Activated CD4-positive, alpha-beta T cell treated with anti-CD3 and anti-CD28 coated beads for 36 hours (primary cell): ENCODE measurements at places on chromosomes 3 and 15. TPM values are rescaled to one million over a fixed set of nuclear protein-coding genes. Genes with fewer than 3 reads are reported as not detected.

DNA sequence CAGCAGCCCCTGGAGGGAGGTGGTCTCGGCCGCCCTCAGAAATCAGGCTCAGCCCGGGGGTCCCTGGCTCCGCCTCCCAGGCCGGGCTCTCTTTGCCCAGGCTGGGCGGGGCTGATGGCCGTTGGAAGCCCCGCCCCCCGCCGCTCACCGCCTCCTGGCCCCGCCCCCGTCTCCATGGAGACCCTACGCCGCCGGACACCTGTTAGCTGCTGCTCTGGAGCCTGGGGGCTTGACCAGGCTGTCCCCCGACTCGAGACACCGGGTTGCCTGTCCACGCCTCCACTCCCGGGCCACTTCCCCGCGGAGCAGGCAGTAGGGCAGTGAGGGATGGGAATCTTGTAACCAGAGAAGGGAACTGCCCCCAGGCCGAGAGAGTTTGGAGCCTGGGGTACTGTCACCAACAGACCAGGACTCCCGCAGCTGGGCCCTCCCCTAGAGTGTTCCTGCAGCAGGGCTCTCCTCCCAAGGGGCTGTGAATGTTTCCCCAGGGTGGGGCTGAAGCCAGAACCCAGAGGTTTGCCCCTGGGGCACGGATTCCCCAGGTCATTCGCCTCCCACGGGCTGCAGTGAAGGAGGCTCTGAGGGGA lies 27.8 kb upstream of the RPL32 start:
- H3K4me1 ChIP-seq, result peaks cover 9% of the 10 kb centered on the region
- H3K4me3 ChIP-seq, result no peak overlapping the region
- H3K27ac ChIP-seq, result no peak overlapping the region
- H3K27me3 ChIP-seq, result peaks cover 8% of the 10 kb centered on the region
- H3K36me3 ChIP-seq, result no peaks in the 10 kb centered on the region

- H3K4me3 ChIP-seq, result no peak overlapping the region
- DNase-seq, result no peak
- no peak overlapping the region for H3K27ac ChIP-seq
- no peaks in the 10 kb centered on the region for H3K36me3 ChIP-seq
- no peaks in the 10 kb centered on the region for H3K27me3 ChIP-seq
- H3K4me1 ChIP-seq, result no peaks in the 10 kb centered on the region
Observed at GRCh38 chr3:197498499-197499241, 57.1 kb downstream of the BDH1 start.

The NR2E3 gene
- not detected for total RNA-seq

DNA sequence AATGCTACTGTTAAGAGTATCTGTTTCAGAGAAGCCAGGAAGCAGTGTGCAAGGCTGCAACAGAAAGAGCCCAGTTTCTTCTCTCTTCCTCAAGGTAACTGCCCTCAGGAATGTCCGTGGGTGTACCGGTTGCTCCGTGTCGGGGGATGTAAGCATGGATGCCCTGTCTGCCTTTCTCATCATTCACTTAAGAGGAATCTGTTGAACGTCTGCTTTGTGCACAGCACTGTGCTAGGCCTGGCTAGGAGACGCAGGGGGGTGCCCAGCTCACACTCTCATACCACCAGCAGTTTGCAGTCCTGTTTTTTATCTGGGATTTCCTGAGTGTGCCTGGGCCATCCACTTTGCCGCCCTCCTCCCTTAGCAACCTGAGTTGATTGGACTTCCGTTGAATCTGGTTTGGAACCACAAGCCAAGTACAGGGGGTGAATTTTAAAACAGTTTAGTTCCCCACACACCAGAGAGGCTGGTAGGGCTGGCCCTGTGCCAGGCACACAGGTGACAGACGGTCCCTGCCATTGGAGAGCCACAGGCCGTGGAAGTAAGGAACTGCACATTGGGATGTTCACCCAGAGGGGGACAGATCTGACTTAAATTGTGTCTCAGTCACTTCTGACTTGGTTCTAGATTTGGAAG lies 11.2 kb downstream of the BOC start:
- no peaks in the 10 kb centered on the region for H3K36me3 ChIP-seq
- no peak for DNase-seq
- H3K27ac ChIP-seq, result no peak overlapping the region
- peaks cover 10% of the 10 kb centered on the region for H3K4me1 ChIP-seq
- no peak overlapping the region for H3K4me3 ChIP-seq
- H3K27me3 ChIP-seq, result peaks cover 13% of the 10 kb centered on the region

DNA sequence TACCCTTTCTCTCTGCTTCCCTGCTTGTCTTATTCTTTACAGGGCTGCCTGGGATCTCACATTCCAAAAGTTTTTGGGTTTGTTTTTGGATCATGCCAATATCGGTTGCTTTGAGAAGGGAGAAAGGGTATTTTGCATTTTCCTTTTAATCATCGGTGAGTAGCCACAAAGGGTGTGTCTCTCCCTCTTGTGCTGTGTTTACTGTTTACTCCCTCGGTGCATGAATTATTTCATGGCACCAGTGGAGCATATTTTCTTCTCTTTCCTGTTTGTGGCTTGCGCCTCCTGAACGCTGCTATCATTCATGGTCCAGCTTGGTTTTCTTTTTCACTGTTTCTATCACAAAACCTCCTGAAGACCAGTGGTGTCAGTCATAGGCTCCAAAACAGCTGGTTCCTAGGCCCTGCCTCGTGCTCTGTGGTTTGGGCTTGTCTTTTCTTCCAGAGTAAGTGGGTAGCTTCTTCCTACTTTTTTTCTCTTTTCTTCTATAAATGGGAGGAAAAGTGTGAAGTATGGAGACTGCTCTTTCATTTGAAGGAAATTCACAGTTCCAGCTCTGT lies 54.9 kb downstream of the IGF1R start:
- H3K4me3 ChIP-seq, result no peak overlapping the region
- peaks cover 35% of the 10 kb centered on the region for H3K4me1 ChIP-seq
- DNase-seq, result no peak
- H3K27ac ChIP-seq, result no peak overlapping the region

The ZNF80 gene
- total RNA-seq, result 0.23 TPM

DNA sequence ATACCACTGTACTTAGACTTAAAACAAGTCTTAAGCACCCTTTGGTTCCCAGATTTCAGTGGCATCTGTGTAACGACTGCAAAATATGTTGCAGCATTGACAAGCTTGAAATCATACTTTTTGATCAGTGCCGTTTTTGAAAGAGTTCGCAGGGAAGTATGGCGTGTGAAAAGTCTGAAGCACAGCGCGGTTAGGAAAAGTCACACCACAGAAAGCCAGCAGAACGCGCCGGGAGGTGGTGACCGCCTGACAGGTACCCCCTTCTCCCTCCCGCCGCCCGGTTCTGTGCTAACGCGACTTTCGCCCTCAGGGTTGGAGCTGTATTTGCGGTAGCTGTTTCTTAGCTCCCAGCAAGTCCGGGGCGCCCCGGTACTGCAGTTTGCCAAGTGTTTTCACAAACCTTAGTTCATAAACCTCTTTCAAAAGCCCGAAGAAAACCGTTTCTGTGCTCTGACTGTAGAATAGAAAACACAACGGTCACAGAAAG lies 481 bp upstream of the CRYBG3 start:
- H3K27me3 ChIP-seq, result peaks cover 27% of the 10 kb centered on the region
- no peaks in the 10 kb centered on the region for H3K36me3 ChIP-seq
- H3K4me1 ChIP-seq, result peaks cover 18% of the 10 kb centered on the region

The SLC6A1 gene
- total RNA-seq, result not detected

The GASK1A gene
- total RNA-seq, result not detected

The RRP9 gene
- 38.2 TPM for total RNA-seq

DNA sequence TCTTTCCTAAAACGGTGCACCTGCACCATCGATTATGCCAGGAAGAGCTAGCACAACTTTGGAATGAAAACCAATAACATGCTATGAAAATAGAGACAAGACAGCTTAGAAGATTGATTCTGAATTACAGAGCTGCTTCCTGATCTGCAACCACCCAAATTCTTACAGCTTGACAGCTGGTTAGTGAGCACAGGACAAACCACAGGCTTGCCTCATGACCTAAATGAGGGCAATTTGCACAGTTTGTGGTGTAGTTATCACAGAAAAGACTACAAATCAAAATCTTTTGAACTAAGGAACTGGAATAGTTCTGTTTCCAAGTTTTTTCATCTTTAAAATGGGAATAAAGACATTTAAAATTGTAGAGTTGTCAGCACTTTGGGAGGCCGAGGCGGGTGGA lies 533.5 kb downstream of the NAALADL2 start:
- DNase-seq, result no peak
- H3K4me1 ChIP-seq, result no peaks in the 10 kb centered on the region
- H3K27me3 ChIP-seq, result no peaks in the 10 kb centered on the region
- H3K4me3 ChIP-seq, result no peak overlapping the region

DNA sequence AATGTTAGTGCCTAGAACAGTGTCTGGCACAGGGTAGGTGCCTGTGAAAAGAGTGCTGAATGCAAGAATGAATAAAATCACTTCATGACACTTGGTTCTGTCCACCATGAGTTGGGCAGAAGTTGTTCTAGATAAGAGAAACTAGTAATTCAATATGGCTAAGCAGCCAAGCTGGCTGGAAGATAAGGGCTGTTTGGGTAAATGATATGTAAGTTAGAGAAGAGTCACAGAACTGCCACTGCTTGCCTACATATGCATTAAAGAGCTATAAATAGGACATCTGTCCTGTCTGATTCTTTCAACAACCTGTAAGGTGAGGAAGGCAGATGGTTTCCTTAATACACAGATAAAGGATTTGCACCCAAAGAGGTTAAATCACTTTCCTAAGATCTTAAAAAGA lies 13.1 kb downstream of the MTMR10 start:
- H3K27ac ChIP-seq, result no peak overlapping the region
- H3K27me3 ChIP-seq, result no peaks in the 10 kb centered on the region
- no peak overlapping the region for H3K4me3 ChIP-seq
- no peak for DNase-seq
- H3K4me1 ChIP-seq, result peaks cover 16% of the 10 kb centered on the region
- H3K36me3 ChIP-seq, result peaks cover 16% of the 10 kb centered on the region

DNA sequence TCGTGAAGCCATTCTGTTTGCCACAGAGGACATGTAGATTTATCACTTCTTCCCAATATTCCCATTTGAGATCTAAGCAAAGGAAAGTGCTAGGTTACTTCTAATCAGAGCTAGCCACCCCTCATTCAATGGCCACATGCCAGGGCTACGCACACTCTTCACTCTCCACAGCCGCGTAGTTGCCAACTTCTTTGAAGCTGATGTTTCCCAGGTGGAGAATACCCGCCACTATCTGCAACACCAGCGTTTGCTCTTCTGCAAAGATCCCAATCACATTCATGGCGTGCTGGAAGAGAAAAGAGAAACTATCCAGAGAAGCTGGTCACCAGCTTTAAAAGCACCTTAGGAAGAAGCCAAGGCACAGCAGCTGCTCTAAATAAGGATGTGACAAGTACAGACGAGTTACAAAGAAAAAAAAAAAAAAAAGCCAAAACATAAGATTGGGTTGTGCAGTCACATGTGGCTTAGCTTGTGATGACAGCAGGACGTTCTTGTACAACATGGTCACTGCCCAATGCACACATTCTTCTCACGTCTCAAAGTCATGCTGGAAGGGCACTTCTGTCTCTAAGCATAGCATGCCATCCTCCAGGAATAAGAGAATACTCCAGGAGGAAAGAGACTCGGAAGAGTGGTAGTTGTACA lies 16.4 kb downstream of the LDHAL6B start:
- no peak overlapping the region for H3K27ac ChIP-seq
- H3K4me3 ChIP-seq, result no peak overlapping the region
- H3K27me3 ChIP-seq, result peaks cover 4% of the 10 kb centered on the region
- DNase-seq, result no peak
- no peaks in the 10 kb centered on the region for H3K36me3 ChIP-seq

The VGLL3 gene
- total RNA-seq, result not detected

- no peaks in the 10 kb centered on the region for H3K36me3 ChIP-seq
- DNase-seq, result no peak
- no peaks in the 10 kb centered on the region for H3K27me3 ChIP-seq
- H3K4me3 ChIP-seq, result no peak overlapping the region
- H3K4me1 ChIP-seq, result no peaks in the 10 kb centered on the region
Observed at GRCh38 chr3:81789691-81790090, 28.2 kb upstream of the GBE1 start.

DNA sequence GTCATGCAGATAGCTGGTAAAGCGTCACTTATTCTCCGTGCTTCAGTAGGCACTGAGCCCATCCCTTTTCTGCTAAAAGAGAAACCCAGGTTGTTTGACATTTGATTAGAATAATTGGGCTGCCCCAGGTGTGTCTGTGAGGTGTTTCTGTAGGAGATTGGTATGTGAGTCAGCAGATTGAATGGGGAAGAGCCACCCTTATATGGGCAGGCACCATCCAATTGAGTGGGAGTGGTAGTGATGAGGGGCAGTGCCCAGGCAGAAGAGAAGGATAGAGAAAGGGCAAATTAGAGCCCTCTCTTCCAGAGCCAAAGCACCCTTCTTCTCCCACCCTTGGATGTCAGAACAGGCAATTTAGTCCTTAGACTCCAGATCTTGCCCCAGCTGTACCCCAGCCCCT lies 384.3 kb upstream of the GBE1 start:
- no peak overlapping the region for H3K27ac ChIP-seq
- no peak for DNase-seq
- H3K4me3 ChIP-seq, result no peak overlapping the region
- H3K27me3 ChIP-seq, result no peaks in the 10 kb centered on the region
- no peaks in the 10 kb centered on the region for H3K4me1 ChIP-seq

- no peak for DNase-seq
- H3K27ac ChIP-seq, result no peak overlapping the region
- H3K4me3 ChIP-seq, result no peak overlapping the region
- H3K36me3 ChIP-seq, result no peaks in the 10 kb centered on the region
Observed at GRCh38 chr15:83846847-83847246, 192.9 kb downstream of the ADAMTSL3 start.

DNA sequence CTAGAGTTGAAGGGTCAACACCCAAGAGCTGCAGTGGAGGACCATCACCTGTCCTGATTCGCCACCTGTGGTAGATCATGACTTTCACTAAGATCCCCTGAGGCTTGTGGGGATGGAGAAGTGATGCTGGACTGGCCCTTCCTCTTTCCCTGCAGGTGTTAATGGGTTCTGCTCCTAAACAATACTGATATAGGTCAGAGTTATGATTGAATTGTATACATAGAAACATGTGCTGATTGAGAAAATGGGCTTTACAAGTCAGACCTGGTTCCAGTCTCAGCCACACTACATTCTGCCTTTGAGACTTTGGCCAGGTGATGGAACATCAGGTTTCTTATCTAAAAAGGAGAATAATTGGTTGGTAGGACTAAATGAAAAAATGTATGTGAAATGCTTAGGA lies 418.9 kb upstream of the TPRG1 start:
- H3K4me3 ChIP-seq, result no peak overlapping the region
- H3K36me3 ChIP-seq, result peaks cover 2% of the 10 kb centered on the region
- H3K27ac ChIP-seq, result peak overlapping the region; percentile 14
- no peaks in the 10 kb centered on the region for H3K27me3 ChIP-seq
- peaks cover 30% of the 10 kb centered on the region for H3K4me1 ChIP-seq
